Mesangial cell (primary cell): ENCODE measurements at places on chromosomes 6 and 20. TPM values are rescaled to one million over a fixed set of nuclear protein-coding genes. Genes with fewer than 3 reads are reported as not detected.

Gene SASH1
- 5.5 and 19.3 TPM in 2 replicates for total RNA-seq

Gene SLC32A1
- total RNA-seq, result not detected in 2 replicates

Gene MUC21
- not detected in 2 replicates for total RNA-seq

Gene GABRR1
- not detected in 2 replicates for total RNA-seq

Gene PPIL6
- 0.98 and 2.3 TPM in 2 replicates for total RNA-seq

Gene SRMS
- not detected in 2 replicates for total RNA-seq

Gene TNFRSF6B
- total RNA-seq, result 127 and 248 TPM in 2 replicates

Gene UBE2C
- total RNA-seq, result 20.9 and 425 TPM in 2 replicates

Gene TSPO2
- 0.51 TPM in 1 of 2 replicates, not detected in the other for total RNA-seq

Gene C6orf58
- not detected in 2 replicates for total RNA-seq

Gene ESR1
- total RNA-seq, result not detected in 2 replicates

Gene SMLR1
- total RNA-seq, result not detected in 2 replicates

Gene TREM1
- total RNA-seq, result not detected in 2 replicates

Gene GRIK2
- 1.0 and 1.1 TPM in 2 replicates for total RNA-seq

Gene CCN6
- 0.33 TPM in 1 of 2 replicates, not detected in the other for total RNA-seq

Gene C6orf118
- 0.13 TPM in 1 of 2 replicates, not detected in the other for total RNA-seq

Gene HLA-DOA
- under 0.01 TPM in 1 of 2 replicates, not detected in the other for total RNA-seq

Gene RAET1L
- 0.25 and 0.65 TPM in 2 replicates for total RNA-seq

Gene ZKSCAN3
- total RNA-seq, result 2.1 and 3.2 TPM in 2 replicates

Gene HUS1B
- 0.16 and 0.76 TPM in 2 replicates for total RNA-seq
